ENCODE measurements at places on chromosomes 16 and 17.

DNA sequence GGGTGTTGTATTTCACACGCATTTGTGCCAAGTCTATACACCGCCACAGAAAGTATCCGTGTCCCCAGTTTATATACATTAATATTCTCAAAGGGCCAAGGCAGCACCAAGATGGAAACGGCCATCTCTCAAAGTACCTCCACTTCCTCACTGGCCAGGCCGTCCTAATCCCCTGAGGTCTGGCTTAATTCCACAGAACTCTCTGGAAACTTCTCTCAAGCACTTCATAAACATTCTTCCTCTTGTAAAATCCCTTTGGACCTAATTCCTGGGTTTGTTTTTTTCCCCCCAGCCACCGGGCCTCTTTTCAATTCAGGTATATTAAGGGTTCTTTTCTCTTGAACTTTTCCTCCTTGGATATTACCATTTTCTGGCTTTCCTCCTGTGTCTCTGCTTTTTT lies 5.1 kb upstream of the ERN1 start:
- DNase-seq = no peak

- no peak for DNase-seq
Observed at GRCh38 chr17:37826497-37827430, 81.9 kb upstream of the HNF1B start.

- no peak for DNase-seq
Observed at GRCh38 chr17:17917394-17917793, 54.8 kb downstream of the TOM1L2 start.

- DNase-seq = no peak
Observed at GRCh38 chr17:16120937-16121336, 94.4 kb downstream of the NCOR1 start.

DNA sequence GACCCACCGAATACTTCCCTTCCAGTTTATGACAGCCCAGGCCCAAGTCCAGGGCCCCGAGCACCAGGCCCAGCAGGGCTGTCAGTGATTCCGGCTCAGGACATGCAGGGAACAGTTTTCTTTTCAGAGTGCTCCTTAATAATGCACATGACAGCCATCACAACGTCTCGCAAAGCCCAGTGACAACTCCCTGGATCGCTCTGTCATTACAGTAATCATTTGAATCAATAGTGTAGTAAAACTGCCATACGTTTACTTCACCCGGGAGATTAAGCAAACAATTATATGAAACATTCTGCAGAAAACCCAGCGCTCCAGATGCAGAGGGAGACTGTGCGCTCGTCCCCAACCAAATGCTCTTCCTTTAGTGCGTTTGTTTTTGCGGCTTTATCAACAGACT lies 162.6 kb upstream of the CDH13 start:
- DNase-seq = no peak

DNA sequence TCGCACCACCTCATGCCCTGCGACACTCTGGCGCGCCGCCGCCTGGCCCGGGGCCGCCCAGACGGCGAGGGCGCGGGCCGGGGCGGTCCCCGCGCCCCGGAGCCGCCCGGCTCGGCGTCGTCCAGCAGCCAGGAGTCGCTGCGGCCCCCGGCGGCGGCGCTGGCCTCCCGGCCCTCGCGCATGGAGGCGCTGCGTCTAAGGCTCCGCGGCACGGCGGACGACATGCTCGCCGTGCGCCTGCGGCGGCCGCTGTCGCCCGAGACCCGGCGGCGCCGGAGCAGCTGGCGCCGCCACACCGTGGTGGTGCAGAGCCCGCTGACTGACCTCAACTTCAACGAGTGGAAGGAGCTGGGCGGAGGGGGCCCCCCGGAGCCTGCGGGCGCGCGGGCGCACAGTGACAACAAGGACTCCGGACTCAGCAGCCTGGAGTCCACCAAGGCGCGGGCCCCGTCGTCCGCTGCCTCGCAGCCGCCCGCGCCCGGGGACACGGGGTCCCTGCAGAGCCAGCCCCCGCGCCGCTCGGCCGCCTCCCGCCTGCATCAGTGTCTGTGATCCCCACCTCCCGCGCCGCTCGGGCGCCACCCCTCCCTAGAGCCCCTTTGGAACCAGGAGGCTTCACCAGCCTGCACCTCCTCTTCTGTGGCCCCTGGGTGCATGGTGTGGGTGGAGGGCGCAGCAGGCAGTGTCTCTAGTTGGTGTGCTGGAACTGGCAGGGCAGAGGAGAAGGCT lies 82.3 kb downstream of the ARHGAP23 start:
- no peak for DNase-seq

- no peak for DNase-seq
Observed at GRCh38 chr17:72259922-72260321, 139.1 kb downstream of the SOX9 start.

- no peak for DNase-seq
Observed at GRCh38 chr16:80993834-80994233, 12.9 kb downstream of the CMC2 start.

GRCh38 chr17:61363601-61364462 lies 35.8 kb upstream of the TBX2 start:
- DNase-seq = no peak

- DNase-seq = no peak
Observed at GRCh38 chr17:27572665-27573064, 58.3 kb upstream of the LGALS9 start.

DNA sequence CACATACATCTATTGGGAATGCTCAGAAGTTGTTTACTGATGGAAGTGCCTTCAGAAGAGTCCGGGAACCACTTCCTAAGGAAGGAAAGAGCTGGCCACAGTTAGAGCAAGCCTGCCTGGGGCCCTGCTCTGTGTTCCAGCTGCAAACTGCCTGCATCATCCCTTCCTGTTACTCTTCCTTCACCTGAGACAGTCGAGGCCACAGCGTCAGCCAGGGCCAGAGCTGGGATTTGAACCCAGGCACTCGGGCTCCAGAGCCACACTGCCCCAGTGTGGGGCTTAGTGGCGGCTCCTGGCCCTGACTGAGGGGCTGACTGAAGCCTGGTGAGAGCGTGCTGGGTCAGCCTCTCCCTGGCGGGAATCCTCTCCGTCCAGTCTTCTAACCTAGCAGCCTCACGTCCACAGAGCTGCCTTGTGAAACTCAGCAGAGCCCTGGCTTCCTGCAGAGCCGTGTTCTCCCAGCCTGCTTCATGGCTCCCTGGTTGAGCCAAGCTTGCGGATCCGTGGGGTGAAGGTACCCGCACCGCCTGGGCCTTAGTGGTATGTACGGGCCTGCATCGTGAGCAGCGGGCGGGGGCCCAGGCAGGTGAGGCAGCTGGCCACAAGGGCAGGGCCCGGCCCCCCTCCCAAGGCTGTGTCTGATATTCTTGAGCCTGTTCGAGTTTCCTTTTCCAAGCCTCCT lies 4.6 kb upstream of the C17orf99 start:
- no peak for DNase-seq

GRCh38 chr17:73727941-73728340 lies 83.7 kb upstream of the SDK2 start:
- no peak for DNase-seq
